ENCODE measurements at places on chromosomes 11 and 22.

- no peak for DNase-seq
These were observed 142.6 kb downstream of the ATXN10 start for GRCh38 chr22:45814198-45814597.

- DNase-seq = no peak
These were observed 49.8 kb upstream of the ARHGAP20 start for GRCh38 chr11:110761991-110762390.

DNA sequence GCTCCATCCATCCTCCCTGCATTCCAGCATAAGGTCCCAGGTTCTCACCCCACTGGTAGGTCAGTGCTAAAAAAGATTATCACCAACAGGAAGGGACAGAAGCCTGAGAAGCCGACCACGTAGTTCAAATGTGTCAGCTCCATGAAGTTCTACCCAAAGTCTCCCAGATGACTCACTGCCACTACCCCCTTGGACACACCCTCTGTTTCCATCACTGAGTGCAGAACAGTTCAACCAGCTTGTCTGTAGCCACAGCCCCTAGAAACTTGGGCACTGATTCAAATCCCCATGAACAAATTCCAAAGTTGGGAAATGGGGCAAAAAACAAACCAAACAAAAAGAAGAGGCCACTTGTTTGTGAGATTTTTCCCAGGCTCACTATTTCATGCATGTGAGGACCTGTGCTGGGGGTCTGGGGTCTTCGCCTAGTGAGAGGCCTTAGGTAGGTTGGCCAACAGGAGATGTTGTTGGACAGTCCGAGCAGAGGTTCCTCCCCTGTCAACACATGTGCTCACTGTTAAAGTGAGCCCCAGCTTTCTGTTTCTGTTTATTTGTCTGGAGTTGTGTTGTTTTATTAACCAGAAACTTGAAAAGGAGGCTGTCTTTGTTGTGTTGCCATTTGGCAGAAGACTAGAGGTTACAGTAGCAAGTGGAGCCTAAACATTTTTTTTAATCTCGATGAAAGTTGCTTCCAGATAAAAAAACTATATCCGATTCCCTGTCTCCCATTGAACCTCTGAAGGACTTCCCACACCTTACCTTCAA is 24.2 kb upstream of the FLI1 start:
- DNase-seq = no peak

GRCh38 chr11:72834905-72835304 is 20.7 kb downstream of the ATG16L2 start:
- DNase-seq = no peak

GRCh38 chr11:313304-313786 is 495 bp upstream of the IFITM1 start:
- DNase-seq = no peak

GRCh38 chr11:126948563-126948962 is 52.0 kb downstream of the KIRREL3 start:
- DNase-seq = no peak

DNA sequence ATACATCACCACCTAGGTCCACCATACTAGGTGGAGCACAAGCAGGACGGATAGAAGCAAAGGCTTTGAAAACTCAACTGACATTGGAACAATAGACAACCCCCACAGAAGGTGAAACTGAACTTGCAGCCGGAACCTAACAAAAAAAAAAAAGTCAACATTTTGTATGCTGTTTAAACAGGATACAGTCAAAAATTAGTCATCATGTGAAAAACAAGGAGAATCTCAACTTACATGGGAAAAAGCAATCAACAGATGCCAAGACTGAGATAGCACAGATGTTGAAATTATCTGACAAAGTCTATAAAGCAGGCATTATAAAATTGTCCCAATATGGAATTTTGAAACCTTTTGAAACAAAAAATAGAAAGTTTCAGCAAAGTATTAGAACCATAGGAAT is 123.8 kb downstream of the RAB38 start:
- no peak for DNase-seq

GRCh38 chr11:267491-267994 is 10.7 kb upstream of the NLRP6 start:
- DNase-seq = no peak

DNA sequence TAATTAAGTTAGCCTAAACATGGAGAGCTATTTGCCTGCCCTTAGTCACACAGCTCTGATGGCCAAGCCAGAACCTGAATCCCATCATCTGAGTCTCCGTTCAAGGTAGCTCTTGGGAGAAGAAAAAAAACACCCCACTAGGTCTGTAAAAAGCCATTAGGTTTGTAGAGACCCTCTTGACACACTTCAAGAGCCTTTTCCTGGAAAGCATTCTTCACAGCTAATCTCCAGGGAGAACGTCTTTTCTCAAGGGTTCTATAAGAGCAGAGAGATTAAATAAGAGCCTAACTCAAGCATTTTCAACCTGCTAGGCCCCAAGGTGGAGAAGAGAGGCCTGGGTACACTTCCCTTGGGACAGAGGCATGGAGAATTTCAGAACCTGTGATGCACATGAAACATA is 61.6 kb upstream of the NAV2 start:
- DNase-seq = no peak

DNA sequence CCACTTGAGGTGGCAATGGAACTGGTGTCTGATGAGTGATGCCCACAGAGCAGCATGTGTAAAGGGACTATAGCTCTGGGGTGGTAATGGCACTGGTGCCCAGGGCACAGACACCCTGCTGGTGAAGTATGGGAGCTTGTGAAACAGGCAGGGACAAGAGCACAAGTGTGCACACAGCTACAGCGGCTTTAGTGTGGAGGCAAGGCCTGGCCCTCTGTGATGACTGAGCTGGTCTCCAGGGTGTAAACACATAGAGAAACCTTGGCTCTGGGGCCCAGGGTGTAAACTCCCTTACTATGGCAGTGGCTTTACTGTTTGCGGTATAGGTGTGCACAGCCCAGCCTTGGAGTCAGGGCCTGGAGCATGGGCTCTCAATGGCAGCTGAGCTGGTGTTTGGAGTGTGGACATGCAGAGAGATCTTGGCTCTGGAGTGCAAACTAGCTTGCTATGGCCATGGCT is 46.3 kb downstream of the BIRC2 start:
- DNase-seq = no peak

GRCh38 chr11:79039122-79039521 is 401.7 kb downstream of the TENM4 start:
- no peak for DNase-seq

All from neuronal stem cell (in vitro differentiated cells).